T-helper 9 cell (primary cell): ENCODE measurements at places on chromosomes 11 and 22.

DNA sequence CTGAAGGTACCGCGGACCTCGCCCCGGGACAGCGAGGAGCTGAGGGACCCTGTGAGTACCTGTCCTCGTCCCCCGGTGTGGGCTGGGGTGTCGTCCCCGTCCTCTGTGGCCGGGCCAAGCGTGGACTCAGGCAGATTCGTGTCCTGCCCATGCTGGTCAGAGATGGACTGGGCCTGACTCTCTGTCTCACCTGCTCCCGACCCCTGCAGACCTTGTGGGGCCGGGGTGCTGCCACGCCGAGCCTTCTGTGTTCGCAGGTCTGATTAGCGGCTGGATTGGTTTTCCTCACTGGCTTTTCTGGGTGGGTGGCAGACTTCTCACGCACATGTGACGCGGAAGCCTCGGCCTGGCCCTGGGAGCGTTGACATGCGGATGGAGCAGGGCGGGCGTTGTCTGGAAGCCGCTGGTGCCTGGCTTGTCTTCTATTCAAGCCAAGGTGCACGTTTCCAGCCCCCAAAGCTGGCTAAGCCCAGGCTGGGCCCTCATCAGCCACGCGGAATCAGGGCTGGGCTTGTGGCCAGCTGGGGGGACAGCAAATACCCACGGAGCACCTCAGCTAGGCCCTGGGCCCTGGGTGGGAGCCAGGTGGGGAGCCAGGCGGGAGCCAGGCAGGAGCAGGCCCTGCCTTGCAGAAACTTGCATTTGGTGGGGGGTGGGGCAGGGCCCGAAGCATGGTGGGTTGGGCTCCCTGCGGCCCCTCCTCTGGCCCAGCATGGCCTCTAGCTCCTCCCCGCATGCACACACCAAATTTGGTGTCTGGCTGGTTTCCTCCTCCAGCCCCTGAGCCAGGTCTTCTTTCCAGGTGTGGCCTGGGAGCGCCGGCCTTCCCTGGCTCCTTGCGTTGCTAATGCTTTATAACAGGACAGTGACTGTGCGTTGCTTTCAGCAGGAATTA lies 7.0 kb downstream of the GRAMD4 start:
- DNase-seq, result no peak

GRCh38 chr11:99567334-99567956 lies 546.7 kb downstream of the CNTN5 start:
- DNase-seq, result no peak

- DNase-seq, result no peak
Measured at GRCh38 chr22:24207264-24208011, 26.2 kb downstream of the SUSD2 start.

- no peak for DNase-seq
Measured at GRCh38 chr11:73194593-73194992, 23.5 kb upstream of the P2RY2 start.

- DNase-seq, result no peak
Measured at GRCh38 chr11:37371346-37371970, 773.4 kb upstream of the RAG2 start.

DNA sequence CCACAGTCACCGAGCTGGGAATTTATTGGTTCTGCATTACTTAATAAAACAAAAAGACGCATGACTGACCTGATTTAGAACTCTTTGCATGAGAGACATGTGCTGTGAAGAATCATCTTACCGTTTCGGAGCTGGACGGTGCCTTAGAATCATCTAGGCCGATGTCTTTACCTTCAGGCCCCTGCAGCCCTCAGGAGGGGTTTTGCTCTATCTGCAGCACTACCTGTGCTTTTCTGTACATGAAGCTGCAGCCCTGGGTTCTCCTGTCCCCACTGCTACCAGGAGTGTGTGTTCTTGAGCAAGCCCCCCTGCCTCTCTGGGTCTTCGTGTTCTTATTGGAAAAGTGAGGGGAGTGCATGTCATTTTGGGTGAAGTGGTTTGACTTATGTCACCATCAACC lies 94.0 kb upstream of the OR4B1 start:
- no peak for DNase-seq

DNA sequence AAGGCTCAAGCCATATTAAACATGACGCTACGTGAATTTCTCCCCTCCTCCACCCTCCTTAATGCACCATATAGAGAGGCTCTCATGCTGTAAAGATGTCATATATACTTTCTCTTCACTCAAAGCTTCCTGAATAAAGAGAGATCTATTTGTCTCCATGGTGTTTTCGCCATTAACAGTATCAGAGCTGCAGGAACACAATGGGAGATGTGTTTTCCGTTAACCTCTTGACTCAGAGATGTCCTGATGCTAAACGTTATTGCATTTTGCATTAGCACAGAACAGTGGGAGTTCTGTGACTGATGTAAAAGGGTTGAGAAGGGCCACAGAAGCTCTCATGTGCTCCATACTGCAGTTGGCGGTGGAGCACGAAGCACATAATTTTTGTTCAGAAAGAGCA lies 25.7 kb upstream of the BLID start:
- no peak for DNase-seq

DNA sequence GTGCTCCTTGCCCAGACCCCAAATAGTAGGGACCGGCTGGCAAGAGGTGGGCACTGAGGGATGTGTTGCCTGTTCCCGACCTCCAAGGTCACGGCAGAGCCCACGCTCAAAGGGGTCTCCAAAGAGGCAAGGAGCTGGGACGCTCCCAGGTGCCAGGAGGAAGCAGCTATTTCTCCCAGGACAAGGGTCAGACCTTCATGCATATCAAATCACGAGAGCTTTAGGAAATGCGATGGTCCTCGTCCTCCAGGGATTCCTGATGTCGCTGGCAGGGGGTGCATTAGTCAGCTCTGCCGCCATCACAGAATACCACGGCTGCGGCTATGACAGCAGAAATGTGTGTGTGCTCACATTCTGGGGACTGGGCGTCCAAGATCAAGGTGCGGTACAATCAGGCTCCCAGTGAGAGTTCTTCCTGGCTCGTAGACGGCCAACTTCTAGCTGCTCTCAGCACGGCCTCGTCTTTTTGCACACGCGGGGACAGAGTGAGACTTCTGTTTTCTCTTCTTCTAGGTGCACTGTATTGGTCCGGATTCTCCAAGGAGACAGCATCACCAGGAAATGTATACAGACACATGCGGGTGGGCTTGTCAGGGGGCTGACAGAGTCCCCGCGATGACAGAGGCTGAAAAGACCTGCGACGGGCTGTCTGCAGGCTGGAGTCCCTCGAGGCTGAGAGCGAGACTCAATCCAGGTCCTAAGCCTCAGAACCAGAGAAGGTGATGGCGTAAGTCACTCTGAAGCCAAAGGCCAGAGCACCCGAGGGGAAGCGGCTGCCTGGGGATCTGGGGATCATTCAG lies 81.6 kb downstream of the SHANK2 start:
- no peak for DNase-seq

DNA sequence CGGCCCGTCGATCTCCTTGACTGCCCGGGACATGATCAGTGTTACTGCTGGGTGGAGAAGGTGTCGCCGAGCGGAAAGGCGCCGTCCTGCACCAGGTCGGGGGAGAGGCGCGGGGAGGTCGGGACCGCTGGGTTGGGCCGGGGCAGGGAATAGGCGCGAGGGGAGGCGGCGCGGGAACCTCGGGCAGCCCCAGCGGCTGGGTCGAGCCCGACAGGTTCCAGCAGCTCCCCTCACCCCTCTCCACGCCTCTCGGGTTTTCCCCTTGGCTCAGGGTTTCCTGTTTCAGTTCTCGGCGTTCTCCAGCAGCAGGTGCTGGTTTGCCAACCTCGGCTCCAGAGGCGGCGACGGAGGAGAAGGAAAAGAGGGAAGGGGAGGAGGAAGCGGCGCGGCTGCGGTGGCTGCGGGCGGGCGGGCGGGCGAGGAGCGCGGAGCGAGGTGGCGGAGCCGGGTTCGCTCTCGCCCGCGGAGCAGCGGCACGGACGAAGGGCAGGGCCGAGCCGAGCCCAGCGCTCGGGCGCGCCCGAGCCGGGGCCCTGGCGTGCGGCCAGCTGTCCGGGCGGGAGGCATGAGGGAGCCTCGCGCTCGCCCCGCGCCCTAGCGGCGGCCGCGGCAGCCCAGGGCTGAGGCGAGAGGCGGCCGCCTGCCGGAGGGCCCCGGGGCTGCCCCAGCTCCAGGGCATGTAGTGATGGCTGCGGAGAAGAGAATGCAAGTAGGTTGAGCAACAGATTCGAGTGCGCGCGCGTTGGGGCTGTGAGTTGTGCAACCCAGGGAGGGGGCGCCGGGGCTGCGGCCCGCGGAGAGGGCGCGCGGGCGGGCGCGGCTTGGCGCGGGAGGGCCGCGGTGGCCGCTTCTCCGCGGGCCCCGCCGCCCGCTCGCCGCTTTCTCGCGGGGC lies at the start of gene ZC3H12C:
Gene ZC3H12C (plus strand): TSS at position 878 of the 892 bp plus-strand sequence. CDS start 20 bp downstream, outside the sequence.
- no peak for DNase-seq

- no peak for DNase-seq
Measured at GRCh38 chr11:48090174-48090573, 109.8 kb downstream of the PTPRJ start.

DNA sequence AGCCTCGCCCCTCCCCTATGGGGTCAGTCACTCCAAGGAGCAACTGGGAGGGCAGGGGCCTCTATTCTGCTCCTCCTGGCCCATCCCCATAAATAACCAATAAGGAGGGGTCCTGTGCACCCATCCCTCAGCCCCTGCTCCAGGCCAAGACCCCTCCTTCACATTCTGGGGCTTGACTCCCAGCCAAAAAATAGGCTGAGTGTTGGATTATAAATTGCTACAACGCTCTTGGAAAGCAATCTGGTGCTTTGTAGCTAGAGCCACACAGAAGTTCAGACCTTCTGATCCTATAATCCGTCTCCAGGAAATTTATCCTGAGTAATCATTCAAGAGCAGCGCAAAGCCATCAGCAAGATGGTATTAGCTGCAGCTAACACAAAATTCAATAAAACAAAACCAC lies 42.5 kb downstream of the ABCC8 start:
- no peak for DNase-seq

DNA sequence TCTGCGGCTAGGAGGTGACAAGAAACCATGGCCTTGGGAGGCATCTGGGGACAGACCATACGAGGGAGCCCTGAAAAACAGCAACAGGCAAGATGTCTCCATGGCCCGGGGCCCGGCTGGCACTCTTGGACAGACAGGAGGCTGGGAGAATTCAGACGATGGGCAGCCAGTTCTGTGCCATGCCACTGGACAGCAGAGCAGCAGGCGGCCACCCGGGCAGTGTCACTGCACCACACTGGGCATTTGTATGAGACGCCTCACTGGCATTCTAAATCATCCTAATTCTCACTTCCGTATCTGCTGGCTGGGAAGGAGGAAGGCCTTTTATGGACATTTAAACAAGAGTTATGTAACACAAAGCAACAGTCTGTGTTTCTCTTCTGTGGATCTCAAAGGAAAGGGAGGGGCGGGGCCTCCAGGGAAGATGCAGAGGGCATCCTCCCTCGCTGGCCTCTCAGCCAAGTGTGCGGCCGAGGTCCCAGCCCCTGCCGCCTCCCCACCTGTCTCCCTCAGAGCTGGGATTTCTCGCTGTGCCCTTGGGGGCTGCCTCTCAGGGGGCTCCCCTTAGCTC lies 350.3 kb downstream of the SHANK2 start:
- no peak for DNase-seq

- no peak for DNase-seq
Measured at GRCh38 chr11:120978701-120979100, 45.2 kb upstream of the TBCEL start.
